AG10803 (cell line): ENCODE measurements at places on chromosomes 12 and 14.

- DNase-seq, result no peak
These were observed 69.9 kb downstream of the SERPINA3 start for GRCh38 chr14:94682061-94682516.

DNA sequence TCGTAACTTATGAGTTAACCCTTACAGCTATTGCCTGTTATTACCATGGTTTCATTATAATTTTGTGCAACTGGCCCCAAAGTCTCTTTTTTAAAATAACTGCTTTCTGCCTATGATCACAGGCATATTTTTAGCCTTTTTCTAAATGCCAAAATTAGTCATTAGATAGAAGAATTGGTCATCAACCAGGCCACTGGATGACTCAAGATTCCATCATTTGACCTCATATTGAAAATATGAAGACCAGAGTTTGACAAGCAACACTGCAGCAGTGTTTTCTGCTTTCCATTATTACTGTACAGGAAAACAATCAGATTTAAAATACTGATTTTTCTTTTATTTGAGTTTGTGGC lies 54.7 kb upstream of the OTOGL start:
- peak; percentile 89 for DNase-seq

GRCh38 chr12:128381541-128381940 lies 114.6 kb downstream of the TMEM132C start:
- DNase-seq, result no peak

GRCh38 chr12:109192358-109192757 lies 76.0 kb downstream of the ACACB start:
- DNase-seq, result peak; percentile 89

DNA sequence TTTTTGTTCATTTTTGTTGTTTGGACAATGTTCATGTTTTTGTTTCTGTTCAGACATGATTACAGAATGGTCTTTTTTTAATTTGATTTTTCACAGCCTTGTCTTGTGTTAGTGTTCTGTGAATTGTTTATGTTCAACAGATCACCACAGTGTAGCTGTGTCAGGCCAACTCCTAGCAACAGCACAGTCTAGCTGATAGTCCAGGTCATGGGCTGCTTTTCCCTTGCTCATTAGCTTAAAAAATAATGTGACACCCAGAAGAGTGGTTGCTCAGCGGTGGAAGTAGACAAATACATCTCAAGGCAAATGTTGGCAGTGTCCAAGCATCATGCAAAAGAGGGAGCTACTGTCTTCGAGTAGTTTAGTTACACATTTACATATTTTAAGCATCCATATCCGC lies 22.4 kb downstream of the WBP11 start:
- no peak for DNase-seq

- DNase-seq, result peak; percentile 13
These were observed 613 bp downstream of the SRSF9 start for GRCh38 chr12:120468821-120469449.

DNA sequence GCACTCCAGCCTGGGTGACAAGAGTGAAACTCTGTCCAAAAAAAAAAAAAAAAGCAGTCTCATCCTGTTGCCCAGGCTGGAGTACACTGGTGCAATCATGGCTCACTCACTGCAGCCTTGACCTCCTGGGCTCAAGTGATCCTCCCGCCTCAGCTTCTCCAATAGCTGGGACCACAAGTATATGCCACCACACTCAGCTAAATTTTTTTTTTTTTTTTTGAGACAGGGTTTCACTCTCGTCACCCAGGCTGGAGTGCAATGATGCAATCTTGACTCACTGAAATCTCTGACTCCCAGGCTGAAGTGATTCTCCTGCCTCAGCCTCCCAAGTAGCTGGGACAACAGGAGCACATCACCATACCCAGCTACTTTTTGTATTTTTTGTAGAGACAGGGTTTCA lies 5.2 kb upstream of the CNPY2 start:
- peak; percentile 11 for DNase-seq

DNA sequence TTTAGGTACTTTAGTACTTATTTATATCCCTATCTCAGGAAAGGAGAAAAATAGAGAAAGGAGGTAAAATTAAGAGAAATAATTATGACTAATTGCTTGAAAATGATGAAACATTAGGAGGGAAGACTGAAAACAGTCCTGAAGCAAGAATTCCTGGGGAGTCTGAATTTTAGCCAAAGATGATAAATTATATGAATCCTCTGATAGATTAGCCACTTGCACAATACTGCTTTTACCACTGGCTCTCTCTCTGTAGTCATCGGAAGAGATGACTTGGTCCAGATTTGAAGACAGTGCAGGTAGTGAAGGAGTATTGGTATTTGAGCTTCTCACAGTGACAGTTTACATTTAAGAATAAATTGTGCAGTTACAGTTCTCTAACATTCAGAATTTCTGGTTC lies 83.8 kb upstream of the CLEC14A start:
- DNase-seq, result peak; percentile 90

- peak; percentile 73 for DNase-seq
These were observed 34.7 kb downstream of the PTGER2 start for GRCh38 chr14:52348776-52349175.

DNA sequence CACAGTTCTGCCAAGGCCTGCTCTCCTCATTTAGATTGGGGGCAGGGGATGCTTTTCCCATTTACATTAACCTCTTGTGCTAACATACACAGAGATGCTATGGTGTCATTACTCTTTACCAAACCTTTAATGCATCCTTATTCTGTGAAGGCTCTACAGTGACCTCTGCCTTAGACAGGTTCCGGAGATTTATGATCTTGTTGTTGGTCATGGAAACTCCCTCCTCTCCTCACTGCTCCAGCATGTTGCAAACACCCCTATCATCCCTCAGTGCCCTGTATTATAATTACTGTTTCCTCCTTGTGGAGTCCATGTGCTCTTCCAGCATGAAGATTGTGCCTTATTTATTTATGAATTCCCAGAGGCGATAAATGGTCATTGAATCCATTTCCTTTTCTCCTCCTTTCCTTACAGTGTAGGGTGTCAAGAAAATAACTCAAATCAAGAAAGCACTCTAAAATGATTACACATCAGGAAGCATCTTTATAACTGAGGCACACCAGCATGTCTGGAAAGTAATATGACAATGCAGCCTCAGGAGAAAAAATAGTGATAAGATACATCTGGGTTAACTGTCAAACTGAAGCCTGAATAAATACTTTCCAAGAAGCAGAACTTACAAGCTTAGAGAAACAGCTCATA lies 37.8 kb downstream of the RTN1 start:
- DNase-seq, result no peak

- peak; percentile 99 for DNase-seq
These were observed 341.2 kb downstream of the C12orf75 start for GRCh38 chr12:105671720-105672119.

DNA sequence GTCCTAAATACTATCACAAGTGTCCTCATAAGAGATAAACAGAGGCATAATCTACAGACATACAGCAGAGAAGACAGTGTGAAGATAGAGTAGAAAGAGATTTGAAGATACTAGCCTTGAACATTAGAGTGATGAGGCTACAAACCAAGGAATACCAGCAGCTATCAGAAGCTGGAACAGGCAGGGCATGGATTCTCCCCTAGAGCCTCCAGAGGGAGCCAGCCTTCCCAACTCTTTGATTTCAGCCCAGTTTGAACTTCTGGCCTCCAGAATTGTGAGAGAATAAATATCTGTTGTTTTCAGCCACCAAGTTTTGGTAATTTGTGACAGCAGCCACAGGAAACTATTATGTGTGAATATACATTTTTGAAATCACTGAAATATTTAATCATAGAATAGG lies 47.2 kb downstream of the CCDC91 start:
- DNase-seq, result no peak

DNA sequence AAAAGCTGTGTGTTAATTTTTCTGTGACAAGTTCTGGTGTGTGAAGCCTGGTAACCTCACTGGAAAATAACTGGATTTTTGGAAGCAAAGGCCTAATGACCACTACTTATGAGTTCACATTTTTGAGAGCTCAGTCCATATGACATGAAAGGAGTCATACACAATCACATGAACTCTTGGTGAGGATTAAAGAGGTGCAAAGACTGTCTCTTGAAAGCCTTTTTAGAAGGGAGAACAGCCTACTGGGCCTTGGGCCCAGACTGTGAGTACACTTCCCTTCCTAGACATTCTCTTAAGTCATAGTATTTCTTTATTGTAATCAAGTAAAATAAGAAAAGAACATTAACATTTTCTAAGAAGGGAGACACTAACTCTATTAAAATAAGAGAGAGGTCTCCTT lies 176.1 kb downstream of the BCAT1 start:
- no peak for DNase-seq

GRCh38 chr14:96579358-96579757 lies 77.2 kb downstream of the PAPOLA start:
- DNase-seq, result no peak
